HCT116 (cell line): ENCODE measurements at places on chromosomes 3 and 15. TPM values are rescaled to one million over a fixed set of nuclear protein-coding genes. Genes with fewer than 3 reads are reported as not detected.

The LTF gene
- total RNA-seq, result not detected

The SPTBN5 gene
- 0.96 TPM for total RNA-seq

The SPRED1 gene
- 24.7 TPM for total RNA-seq

The HGD gene
- 0.59 TPM for total RNA-seq

DNA sequence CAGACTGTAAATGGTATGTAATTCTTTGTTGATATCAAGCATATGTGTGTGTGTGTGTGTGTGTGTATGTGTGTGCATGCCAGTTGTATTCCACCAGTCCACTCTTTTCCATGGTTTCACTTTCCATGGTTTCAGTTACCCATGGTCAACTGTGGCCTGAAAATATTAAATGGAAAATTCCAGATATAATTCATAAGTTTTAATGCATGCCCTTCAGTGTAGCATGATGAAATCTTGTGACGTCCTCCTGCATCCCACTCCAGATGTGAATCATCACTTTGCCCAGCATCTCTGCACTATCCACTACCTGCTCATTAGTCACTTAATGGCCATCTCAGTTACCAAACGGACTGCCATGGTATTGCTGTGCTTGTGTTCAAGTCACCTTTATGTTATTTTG, 215.9 kb downstream of the GBE1 start:
- H3K27ac ChIP-seq, result no peak overlapping the region
- no peaks in the 10 kb centered on the region for H3K36me3 ChIP-seq
- no peaks in the 10 kb centered on the region for H3K27me3 ChIP-seq
- no peaks in the 10 kb centered on the region for H3K4me1 ChIP-seq
- DNase-seq, result peak; percentile 13

DNA sequence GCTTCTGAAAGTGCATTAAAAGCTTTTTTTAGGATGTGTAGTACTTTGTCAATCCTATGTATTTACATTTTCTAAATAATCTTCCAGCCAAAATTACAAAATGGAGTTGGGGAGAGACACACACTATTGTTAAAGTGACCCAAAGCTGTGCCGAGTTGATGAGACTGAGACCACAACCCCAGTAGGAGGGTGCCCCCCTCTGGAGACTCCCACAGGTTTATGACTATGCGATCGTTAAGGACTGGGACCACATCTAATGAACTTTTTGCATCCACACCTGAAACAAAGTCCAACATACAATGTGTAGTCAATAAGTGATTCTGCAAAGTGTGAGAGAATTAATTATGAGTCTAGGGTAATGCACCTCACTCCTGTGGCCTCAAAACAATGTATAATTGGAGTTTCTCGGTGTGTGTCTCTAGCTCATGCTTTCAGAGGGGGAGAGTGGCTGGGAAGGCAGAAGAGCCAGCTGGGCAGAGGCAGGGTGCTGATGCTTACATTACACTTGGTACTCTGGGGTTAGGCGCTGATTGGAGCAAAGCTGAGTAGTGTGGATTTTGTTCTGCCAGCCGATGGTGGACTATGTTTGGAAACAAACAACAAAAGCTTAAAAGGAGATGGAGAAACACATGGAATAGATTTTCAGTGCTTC, 102.8 kb downstream of the KCNH8 start:
- no peak overlapping the region for H3K27ac ChIP-seq
- no peak for DNase-seq
- H3K4me1 ChIP-seq, result no peaks in the 10 kb centered on the region
- H3K27me3 ChIP-seq, result no peaks in the 10 kb centered on the region
- H3K4me3 ChIP-seq, result no peak overlapping the region
- no peaks in the 10 kb centered on the region for H3K36me3 ChIP-seq

- no peaks in the 10 kb centered on the region for H3K4me1 ChIP-seq
- H3K27ac ChIP-seq, result no peak overlapping the region
- no peak overlapping the region for H3K4me3 ChIP-seq
- no peaks in the 10 kb centered on the region for H3K27me3 ChIP-seq
- DNase-seq, result no peak
These were observed 607.8 kb downstream of the SI start for GRCh38 chr3:164470471-164470870.

- no peak for DNase-seq
- H3K27me3 ChIP-seq, result no peaks in the 10 kb centered on the region
- no peaks in the 10 kb centered on the region for H3K36me3 ChIP-seq
- H3K4me3 ChIP-seq, result no peak overlapping the region
- H3K27ac ChIP-seq, result no peak overlapping the region
These were observed 76.0 kb downstream of the PTPRG start for GRCh38 chr3:61637088-61638051.

- H3K4me3 ChIP-seq, result no peak overlapping the region
- DNase-seq, result no peak
- no peaks in the 10 kb centered on the region for H3K4me1 ChIP-seq
- H3K36me3 ChIP-seq, result no peaks in the 10 kb centered on the region
These were observed 145.2 kb downstream of the FILIP1L start for GRCh38 chr3:99969136-99969535.

GRCh38 chr3:52022323-52023100, 26.8 kb upstream of the RPL29 start:
- no peaks in the 10 kb centered on the region for H3K36me3 ChIP-seq
- peaks cover 9% of the 10 kb centered on the region; the same call in 1 of the 2 replicates for H3K4me1 ChIP-seq
- H3K27me3 ChIP-seq, result no peaks in the 10 kb centered on the region
- DNase-seq, result no peak
- H3K27ac ChIP-seq, result no peak overlapping the region

DNA sequence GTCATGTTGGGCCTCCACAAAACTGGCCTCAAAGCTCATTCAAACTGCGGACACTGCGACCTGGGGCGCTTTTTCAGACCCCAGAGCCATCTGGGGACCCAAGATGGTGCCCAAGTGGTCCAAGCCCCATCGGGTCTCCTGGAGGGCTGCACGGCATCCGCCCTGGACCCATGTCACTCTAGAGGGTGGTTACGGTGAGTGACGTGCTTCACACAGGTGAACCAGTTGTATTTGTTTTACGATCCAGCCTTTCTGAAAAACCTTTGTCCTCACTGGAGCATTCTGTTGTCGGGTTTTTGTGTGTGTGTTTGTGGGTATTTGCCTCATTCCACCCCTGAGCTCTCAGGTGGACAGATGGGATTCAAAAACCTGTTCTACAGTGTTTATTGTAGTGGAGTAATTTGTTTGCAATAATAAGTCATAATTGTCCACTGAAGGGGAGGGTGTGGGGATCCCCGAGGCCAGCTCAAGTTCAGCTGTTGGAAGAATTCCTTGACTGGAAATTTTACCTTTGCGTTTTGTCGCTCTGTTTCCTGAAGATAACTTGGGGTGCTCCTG, 1.9 kb downstream of the SLC51A start:
- H3K27ac ChIP-seq, result no peak overlapping the region
- no peak overlapping the region for H3K4me3 ChIP-seq
- H3K36me3 ChIP-seq, result no peaks in the 10 kb centered on the region
- H3K4me1 ChIP-seq, result no peaks in the 10 kb centered on the region
- no peaks in the 10 kb centered on the region for H3K27me3 ChIP-seq

- H3K4me3 ChIP-seq, result no peak overlapping the region
- no peaks in the 10 kb centered on the region for H3K27me3 ChIP-seq
- no peak for DNase-seq
- no peaks in the 10 kb centered on the region for H3K36me3 ChIP-seq
- H3K4me1 ChIP-seq, result no peaks in the 10 kb centered on the region
These were observed 99.8 kb upstream of the PLCL2 start for GRCh38 chr3:16784973-16785372.

DNA sequence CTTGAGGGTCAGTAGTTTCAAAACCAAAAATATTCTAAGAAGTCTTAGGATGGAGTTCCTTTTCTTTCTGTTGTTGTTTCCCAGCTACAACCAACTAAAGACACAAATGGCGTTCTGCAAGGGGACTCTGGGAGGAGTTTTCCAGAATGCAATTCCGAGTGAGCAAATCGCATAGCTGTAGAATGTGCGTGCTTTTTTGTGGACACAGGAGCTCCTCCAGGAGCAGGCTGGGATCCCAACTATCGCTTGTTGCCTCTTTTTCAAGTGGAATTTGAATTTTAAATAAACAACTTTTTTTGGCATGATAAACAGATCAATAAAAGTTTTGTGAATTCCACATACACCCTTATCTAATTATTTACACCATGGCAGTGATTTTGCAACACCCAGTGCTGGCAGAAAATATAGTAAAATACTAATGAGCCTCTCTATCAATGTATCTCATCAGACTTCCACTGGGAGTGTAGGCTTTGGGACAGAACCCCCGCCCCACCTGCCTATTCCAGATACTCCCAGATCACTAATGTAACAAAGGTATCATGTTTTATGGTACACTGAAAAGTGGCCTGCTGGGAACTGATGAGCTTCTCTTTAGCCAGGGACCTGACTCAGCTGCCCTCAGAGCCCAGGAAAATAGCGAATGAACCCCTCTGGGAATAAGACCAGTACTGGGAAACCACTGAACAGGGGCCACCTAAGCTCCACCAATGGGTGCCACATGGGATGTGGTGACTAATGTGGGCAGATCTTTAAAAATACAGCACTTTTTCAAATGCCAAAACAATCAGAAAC, 66.4 kb downstream of the LMCD1 start:
- no peaks in the 10 kb centered on the region for H3K36me3 ChIP-seq
- no peak overlapping the region for H3K27ac ChIP-seq
- H3K4me1 ChIP-seq, result no peaks in the 10 kb centered on the region
- no peaks in the 10 kb centered on the region for H3K27me3 ChIP-seq
- no peak for DNase-seq

DNA sequence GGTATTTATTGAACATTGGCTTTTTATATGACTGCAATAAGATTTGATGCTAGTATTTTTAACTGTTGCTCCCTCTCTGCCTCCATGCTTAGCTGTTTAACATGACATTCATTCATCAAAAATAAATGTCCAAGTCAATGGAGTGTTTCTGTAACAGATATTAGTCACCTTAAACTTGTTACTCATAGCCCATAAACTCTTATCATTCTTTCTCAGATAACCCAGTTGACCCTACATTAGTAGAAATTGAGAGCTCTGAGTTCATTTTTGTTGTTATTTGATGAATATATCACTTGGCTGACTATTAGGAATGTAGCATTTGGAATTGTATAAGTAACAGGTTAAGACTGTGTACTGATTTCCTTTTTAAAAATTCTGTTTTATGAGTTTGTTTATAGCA, 201.1 kb downstream of the UBE2E2 start:
- H3K4me1 ChIP-seq, result no peaks in the 10 kb centered on the region
- H3K4me3 ChIP-seq, result no peak overlapping the region
- DNase-seq, result no peak
- H3K27ac ChIP-seq, result no peak overlapping the region

DNA sequence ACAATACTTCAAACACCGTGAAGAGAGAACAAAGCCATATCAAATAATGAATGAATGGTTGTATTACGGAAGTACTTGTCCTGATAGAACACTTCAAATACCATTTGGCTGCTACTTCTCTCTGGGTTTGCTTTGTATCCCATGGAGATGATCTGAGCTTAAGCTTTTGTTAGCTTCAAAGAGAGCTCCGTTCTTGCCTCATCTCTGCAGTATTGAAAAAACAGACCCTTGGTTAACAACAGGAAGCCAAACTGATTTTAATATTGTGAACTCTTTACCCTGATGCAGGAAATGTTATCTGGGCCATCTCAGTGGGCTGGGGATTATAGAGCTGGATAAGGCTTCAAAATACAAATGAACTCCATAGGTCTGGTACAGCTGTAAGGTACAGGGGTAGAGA, 101.0 kb downstream of the CHL1 start:
- no peak for DNase-seq
- no peak overlapping the region for H3K4me3 ChIP-seq
- H3K27ac ChIP-seq, result no peak overlapping the region
- no peaks in the 10 kb centered on the region for H3K36me3 ChIP-seq
- no peaks in the 10 kb centered on the region for H3K4me1 ChIP-seq
- H3K27me3 ChIP-seq, result no peaks in the 10 kb centered on the region

GRCh38 chr15:48119277-48119676, 1.5 kb upstream of the SLC24A5 start:
- H3K4me3 ChIP-seq, result no peak overlapping the region
- H3K27me3 ChIP-seq, result peaks cover 14% of the 10 kb centered on the region; the same call in 1 of the 2 replicates
- H3K27ac ChIP-seq, result no peak overlapping the region
- H3K36me3 ChIP-seq, result no peaks in the 10 kb centered on the region
- H3K4me1 ChIP-seq, result no peaks in the 10 kb centered on the region

- no peaks in the 10 kb centered on the region for H3K27me3 ChIP-seq
- H3K4me1 ChIP-seq, result no peaks in the 10 kb centered on the region
- no peak overlapping the region for H3K27ac ChIP-seq
- no peaks in the 10 kb centered on the region for H3K36me3 ChIP-seq
- no peak for DNase-seq
- no peak overlapping the region for H3K4me3 ChIP-seq
These were observed 11.4 kb downstream of the PRR20G start for GRCh38 chr3:127276396-127276795.

GRCh38 chr3:179460260-179460659, 9.0 kb upstream of the GNB4 start:
- H3K36me3 ChIP-seq, result no peaks in the 10 kb centered on the region
- no peak for DNase-seq
- H3K4me3 ChIP-seq, result no peak overlapping the region
- H3K27me3 ChIP-seq, result peaks cover 10% of the 10 kb centered on the region; the same call in 1 of the 2 replicates

- no peaks in the 10 kb centered on the region for H3K36me3 ChIP-seq
- H3K4me1 ChIP-seq, result 0 out of 2 replicates have a peak, but pooled peaks cover 2% of the 10 kb centered on the region
- H3K4me3 ChIP-seq, result no peak overlapping the region
- H3K27ac ChIP-seq, result no peak overlapping the region
- no peaks in the 10 kb centered on the region for H3K27me3 ChIP-seq
These were observed 40.7 kb downstream of the VGLL4 start for GRCh38 chr3:11602886-11603527.

DNA sequence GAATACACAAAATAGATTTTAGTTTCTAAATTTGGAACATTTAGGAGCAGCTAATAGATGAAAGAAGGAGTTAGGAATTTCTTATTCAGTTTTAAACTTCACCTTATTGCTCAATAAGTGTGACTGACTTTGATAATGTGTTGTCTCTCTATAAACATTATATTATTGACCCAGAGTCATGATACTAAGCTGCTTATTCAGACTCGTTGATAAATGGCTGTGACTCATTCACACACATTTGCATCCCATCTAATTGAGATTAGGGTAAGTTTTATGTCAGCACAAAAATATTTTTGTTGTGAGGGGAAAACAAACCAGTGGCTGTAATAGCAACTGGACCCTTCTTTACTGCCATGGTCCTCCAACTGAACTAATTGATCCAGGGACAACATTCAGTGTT, 137.6 kb downstream of the GOLIM4 start:
- no peaks in the 10 kb centered on the region for H3K27me3 ChIP-seq
- no peak for DNase-seq
- H3K4me3 ChIP-seq, result no peak overlapping the region
- H3K4me1 ChIP-seq, result no peaks in the 10 kb centered on the region
- no peaks in the 10 kb centered on the region for H3K36me3 ChIP-seq

DNA sequence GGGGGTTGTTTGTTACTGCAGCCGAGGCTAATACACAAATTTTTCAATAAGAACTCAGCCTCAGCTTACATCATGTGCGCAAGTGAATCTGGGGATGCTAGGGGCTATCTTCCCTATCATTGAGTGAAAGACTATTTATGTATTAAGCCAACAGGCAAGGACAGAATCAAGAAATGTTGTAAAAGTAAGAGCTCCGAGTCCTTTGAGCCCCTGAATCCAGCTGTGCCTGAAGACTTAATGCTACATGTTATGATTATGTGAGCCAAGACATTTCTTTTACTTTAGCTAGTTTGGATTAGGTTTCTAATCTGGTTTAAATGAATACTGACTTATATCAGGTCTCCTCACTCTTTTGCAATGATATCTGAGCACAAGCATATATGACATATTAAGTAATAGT, 782.9 kb upstream of the CFAP20DC start:
- no peaks in the 10 kb centered on the region for H3K36me3 ChIP-seq
- no peak overlapping the region for H3K27ac ChIP-seq
- H3K4me3 ChIP-seq, result no peak overlapping the region

- H3K27ac ChIP-seq, result no peak overlapping the region
- peaks cover 15% of the 10 kb centered on the region for H3K4me1 ChIP-seq
- no peak overlapping the region for H3K4me3 ChIP-seq
- no peaks in the 10 kb centered on the region for H3K27me3 ChIP-seq
- no peak for DNase-seq
These were observed 3.7 kb downstream of the IFT80 start for GRCh38 chr3:160395297-160395696.
